ENCODE measurements at places on chromosomes 12 and 14.

DNA sequence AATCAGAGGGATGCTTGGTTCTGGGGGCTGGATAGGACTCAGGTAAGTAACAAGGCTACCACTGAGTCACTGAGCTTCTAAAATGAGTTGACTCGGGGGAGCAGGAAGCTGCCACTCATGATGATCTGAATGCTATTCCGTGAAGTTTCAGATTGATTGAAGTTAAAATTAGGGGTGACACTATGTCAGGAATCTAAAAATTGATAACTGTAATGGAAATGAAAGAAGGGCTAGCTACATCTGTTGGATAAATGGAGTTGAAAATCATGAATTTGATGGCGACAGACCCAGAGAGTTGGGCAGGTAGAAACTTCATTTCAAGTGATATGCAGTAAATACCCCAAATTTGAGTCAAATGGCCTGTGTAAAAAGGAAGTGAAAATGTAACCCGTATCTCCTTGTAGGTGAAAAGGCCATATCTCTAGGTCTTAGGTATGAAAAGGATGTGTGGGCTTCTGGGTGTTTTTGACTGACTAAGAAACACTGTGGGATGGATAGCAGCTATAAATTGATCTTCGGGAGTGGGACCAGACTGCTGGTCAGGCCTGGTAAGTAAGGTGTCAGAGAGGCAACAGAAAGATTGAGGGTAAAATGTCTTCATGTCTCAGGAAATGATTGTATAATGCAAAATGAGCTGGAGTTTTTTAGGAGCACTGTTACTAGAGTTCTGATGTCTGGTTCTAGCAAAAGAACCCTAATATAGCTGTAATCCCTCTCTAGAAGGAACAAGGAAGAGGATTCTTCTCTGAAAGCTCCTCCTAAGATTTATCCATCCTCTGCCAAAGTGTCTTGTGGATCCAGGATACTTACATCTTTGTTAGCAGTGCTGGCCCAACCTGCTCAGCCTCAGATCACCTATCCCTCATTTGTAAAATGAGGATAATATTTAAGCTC lies 57.3 kb downstream of the DAD1 start:
- DNase-seq = peak; percentile 60

DNA sequence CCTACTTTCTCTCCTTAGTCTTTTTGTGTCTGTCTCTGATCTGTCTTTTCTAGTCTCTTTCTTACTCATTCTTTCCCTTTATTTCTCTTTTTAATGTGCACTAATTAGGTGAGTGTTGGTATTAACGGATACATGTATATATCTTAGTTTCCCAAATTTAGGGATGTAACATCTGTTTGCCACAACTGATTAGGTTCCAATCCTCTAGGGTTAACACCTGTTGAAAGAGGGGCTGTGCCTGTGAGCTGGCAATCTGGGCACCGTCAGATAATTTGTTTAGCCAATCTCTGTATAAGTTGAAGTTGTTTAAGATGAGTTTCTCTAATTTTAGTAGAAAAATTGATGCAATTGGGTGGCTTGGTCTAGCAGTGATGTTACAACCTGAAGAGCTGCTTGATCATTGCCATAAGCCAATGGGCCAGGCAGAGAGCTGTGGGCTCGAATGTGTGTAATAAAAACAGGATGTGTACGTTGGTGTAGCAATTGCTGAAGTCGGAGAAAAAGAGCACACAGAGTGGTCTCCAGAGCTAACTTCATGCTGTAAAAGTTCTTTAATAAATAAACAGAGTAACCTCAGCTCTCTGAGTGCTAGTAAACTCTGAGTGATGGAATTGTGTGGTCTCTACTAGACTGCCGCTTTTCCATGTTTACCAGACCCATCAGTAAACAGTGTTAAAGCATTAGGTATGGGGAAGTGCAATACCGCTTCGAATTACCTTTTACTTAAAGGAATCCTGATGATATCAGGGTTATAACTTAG lies 18.3 kb upstream of the LYZ start:
- DNase-seq = peak; percentile 62

GRCh38 chr12:1279050-1279449 lies 288.0 kb downstream of the ERC1 start:
- DNase-seq = no peak

- no peak for DNase-seq
These were observed 114.4 kb upstream of the OVCH1 start for GRCh38 chr12:29611906-29612305.

DNA sequence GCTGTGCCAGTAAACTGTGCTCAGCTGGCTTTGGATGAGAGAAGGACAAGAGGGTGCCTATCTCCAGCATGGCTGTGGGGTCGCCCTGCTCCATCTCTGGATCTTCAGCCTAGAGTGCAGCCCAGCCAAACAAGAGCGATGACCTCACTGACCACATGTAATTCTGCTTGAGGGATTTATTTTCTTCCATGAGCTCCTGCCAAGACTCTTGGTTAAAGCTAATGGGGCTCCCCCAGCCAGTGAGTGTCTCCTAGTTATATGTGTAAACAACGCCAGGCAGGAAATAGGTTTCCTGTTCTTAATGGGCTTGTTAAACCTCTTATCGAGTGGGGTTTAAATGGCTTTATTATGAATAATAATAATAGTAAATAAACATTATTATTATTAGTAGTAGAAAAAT lies 397.2 kb downstream of the NRXN3 start:
- no peak for DNase-seq

- DNase-seq = no peak
These were observed 338.9 kb upstream of the GARIN2 start for GRCh38 chr14:66850258-66850888.

- no peak for DNase-seq
These were observed 3.1 kb upstream of the BRF1 start for GRCh38 chr14:105303949-105304348.

- DNase-seq = no peak
These were observed 74.6 kb downstream of the AKAP6 start for GRCh38 chr14:32403688-32404087.

- DNase-seq = no peak
These were observed 124.7 kb downstream of the DAAM1 start for GRCh38 chr14:59313144-59313651.

Measured in activated CD8-positive, alpha-beta memory T cell treated with anti-CD3 and anti-CD28 coated beads for 24 hours (primary cell).